ENCODE measurements at places on chromosomes 1 and 21.
A peak's percentile ranks its signal among the peaks of the same experiment; 100 is the strongest.

DNA sequence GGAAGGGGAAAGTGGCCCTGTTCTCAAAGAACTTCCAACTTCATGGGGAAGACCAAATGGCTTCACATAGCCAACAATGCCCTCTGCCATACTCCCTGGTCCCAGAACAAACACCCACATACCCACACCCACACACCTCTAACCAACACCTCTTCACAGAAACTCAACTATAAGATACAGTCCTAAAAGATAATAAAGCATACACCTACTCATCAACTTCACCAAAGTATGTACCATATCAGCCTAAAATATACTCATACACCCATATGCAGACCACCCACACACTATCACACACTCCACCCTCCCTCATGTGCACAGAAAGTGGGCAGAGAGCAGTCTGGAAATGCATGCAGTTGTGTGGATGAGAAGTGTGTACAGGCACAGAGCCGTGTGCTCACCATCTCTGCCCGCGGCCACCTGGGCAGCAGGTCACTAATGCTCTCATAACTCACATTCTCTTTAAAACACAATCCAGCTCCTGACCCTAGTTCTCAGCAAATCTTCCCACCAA is 27.7 kb downstream of the IQGAP3 start:
- DNase-seq: no peak

- peak; percentile 33 for DNase-seq
Observed at GRCh38 chr21:46639489-46640386, 4.3 kb downstream of the PRMT2 start.

GRCh38 chr1:229240532-229240931 is 30.4 kb upstream of the RAB4A start:
- DNase-seq: no peak

GRCh38 chr1:168104535-168104934 is 32.2 kb downstream of the GPR161 start:
- DNase-seq: no peak

GRCh38 chr1:182601416-182601786 is 2.8 kb downstream of the RGS16 start:
- DNase-seq: peak; percentile 85

DNA sequence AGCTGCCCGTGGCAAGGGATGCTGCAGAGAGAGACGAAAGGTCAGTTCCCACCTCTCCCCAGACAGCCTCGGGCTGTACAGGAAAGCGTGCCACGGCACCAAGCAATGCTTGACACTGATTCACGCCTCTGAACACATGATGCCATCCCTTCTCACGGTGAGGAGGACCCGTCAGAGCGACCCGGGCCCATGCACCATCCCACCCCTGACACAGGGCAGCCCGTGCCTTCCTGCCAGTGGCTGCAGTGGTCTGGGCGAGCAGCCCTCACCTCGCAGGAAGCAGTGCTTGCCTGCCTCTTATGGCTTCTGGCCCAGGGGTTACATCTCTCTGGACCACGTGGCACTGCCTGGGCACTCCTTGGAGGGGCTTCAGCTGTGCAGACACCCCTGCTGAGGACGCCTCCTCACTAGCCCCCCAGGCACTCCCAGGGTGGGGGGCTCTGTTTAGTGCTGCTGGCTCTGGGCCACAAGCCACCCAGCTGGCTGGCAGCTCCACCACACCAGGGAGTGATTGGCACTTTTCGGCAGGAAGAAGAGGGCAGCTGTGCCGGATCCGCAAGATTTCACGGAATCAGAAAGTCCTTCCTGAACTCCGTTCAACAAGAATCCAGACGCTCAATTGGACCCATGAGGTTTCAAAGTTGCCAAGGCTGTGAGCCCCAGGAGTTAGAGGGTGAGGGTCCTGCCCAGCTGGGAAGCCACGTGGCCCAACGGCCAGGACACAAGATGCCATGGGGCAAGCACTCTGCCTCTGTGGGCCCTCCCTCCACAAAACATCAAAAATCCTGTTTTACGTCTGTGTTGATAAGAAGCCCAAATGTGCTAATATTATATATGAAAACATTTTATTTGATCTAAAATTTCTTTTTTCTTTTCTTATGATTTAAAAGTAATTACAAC is 34.8 kb upstream of the SLC19A1 start:
- DNase-seq: no peak

DNA sequence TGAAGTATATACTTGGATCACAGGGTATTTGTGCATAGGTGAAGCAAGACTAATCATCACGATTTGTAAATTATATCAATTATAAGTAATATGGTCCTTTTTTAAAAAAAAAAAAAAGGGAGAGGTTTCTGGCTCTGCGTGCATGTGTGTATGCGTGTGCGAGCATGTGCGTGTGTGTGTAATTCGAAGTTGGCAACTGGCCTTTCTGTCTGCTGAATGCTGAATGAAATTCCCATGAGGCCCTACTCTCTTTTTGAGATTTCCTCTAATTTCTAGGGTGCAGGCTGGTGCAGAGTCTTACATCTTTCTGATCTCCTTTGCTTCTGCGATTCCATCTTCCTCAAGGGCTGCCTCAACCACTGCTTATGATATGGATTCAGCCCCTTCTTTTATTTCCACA is 212.2 kb downstream of the URB2 start:
- DNase-seq: no peak

GRCh38 chr21:41054018-41054578 is 113.9 kb upstream of the BACE2 start:
- no peak for DNase-seq

DNA sequence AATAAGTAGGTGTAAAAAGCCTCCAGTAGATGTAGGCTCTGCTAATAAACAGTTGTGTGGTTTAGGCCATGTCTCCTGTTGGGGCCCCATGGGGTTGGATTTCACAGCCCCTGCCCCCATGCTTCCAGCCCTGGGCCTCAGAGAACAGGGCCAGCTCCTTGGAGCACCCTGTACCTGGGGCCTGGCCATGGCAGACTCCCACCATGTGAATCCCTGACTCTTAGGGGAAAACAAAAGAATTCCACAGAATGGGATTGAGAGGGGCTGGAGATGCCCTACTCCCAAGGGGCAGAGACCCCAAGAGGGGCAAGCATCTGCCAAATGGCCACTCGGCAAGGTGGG is 11.5 kb downstream of the LRP8 start:
- no peak for DNase-seq

DNA sequence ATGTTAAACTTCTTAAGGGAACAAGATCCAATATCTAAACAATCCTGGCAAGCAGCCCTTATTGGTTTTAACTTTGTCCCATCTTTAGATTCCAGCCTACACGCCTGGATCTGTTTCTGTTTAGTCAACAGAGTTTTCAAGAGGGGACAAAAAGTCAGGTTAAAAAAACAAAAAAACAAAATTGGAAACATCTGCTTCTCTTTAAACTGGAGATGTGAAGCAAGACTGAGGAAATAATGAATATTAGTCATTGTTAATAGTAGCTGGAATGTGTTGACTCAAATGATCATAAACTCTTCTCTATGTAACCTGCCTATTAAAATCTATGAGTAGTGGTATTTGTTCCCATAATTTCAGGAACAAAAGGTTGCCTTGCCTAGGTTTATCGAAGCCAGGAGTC is 55.0 kb downstream of the NID1 start:
- no peak for DNase-seq

DNA sequence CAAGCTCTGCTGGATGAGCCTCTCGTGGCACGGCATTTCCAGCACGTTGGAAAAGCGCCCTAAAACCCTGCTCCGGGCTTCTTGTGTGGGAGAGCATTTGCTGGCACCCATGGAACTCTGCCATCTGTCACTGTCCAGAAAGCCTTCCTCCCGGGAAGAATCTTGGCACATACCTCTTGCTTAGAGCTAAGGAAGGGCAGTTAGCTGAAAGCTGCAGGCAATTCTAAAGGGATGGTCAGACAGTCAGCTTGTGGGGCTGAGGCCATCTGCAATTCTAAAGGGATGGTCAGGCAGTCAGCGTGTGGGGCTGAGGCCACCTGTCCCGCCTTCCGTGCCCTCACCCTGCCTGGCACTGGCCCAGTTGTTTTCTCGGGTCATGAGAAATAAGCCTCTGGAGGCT is 139.0 kb upstream of the TMEM51 start:
- DNase-seq: peak; percentile 93

- DNase-seq: peak; percentile 42
Observed at GRCh38 chr1:44613941-44614340, 60.3 kb downstream of the TMEM53 start.

GRCh38 chr1:87450615-87451209 is 122.0 kb downstream of the LMO4 start:
- no peak for DNase-seq

DNA sequence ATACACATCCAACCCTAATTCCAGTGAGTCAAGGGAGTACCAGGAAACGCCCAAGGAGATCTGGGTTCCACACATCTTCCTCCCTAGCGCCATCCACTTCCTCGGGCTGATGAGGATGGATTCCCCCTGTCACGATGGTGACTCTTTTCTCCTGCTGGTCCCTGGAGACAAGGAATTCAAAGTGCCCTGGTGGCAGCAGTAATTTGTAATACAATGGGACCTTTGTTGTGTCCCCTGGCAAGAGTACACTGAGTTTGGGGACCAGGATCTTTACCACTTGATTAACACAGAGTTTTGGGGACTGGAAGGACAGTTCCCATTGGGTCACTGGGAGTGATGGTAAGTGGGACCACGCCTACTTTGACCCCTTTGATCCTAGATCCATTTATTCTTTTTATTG is 9.4 kb upstream of the JAK1 start:
- no peak for DNase-seq

DNA sequence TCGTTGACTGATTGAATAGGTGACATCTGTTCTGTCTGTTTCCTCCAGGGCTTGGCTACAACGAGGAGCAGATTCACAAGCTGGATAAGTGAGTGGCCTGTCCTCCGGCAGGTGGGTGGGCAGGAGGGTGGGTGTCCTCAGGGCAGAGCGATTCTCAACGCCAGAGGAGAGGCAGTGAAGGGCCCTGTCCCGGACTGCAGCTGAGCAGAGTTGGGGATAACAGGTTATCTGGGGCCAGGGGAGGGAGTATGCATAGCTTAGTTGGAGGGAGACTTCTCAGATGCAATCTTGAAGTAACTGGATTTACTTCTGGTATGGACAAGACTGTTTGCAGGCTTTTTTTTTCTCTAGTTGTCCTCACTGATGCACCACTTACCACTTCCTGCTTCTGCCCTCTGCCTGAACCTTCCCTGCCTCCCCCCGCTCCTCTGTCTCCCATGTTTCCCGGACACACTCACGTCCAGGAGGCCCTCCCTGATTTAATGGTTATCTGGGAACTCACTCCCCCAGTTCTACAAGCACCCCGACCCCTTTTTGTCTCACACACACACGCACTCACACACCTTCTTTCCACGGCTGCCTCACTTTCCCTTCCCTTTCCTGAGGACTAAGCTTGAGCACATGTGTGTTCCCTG is 16.4 kb upstream of the RASSF5 start:
- DNase-seq: no peak

- no peak for DNase-seq
Observed at GRCh38 chr1:77459881-77460280, 178.1 kb downstream of the AK5 start.

DNA sequence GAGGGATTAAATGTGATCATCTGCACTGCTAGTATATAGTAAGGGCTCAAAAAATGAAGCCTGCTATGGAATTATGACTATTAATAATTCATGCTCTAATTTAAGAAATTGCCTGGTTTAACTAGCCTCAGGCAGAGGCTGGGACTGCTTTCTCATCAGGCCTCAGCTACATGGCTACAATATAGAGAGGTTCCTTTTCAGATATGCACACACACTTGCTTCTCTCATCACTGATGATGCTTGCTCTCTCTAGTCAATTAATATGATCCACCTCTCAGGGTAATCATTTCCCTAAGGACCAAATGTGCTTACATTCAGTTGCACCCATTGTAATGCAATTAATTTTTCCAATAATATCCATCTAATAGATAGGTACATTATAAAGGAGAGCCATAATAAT is 324.9 kb upstream of the ST6GALNAC5 start:
- no peak for DNase-seq

- no peak for DNase-seq
Observed at GRCh38 chr1:19684677-19685076, 20.0 kb downstream of the HTR6 start.

DNA sequence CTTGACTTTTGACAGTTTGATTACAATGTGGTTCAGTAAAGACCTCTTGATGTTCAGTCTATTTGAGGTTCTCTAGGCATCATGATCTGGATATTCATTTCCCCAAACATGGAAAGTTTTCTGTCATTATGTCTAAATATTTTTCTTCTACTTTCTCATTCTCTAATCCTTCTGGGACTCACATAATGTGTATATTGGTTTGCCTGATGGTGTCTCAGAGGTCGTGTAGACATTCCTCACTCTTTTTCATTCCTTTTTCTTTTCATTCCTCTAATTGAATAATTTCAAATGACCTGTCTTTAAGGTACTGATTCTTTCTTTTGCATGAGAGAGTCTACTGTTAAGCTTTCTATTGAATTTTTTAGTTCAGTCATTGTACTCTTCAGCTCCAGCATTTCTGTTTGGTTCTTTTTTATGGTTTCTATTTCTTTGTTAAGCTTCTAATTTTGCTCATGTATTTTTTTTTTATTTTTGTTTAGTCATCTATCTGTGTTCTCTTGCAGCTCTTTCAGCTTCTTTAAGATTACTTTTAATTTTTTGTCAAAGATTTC is 158.4 kb downstream of the GDAP2 start:
- DNase-seq: no peak

GRCh38 chr21:41613533-41613909 is 105.6 kb upstream of the TMPRSS2 start:
- no peak for DNase-seq

DNA sequence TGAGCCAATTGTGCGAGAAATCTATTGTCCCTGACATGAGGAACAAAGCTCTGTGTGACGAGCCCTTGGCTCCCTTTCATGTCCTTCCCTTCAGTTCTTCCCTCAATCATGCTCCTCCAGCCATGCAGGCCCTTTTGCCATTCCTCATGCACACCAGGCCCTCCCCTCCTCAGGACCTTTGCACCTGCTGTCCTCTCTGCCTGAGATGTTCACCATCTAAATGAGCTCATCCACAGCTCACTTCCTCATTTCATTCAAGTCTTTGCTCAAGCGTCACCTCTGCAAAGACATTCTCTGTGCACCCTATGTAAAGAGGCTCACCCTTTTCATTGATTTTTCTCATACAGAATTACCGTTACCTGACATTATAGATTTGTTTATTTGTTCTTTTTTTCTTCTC is 43.7 kb downstream of the C8B start:
- no peak for DNase-seq

DNA sequence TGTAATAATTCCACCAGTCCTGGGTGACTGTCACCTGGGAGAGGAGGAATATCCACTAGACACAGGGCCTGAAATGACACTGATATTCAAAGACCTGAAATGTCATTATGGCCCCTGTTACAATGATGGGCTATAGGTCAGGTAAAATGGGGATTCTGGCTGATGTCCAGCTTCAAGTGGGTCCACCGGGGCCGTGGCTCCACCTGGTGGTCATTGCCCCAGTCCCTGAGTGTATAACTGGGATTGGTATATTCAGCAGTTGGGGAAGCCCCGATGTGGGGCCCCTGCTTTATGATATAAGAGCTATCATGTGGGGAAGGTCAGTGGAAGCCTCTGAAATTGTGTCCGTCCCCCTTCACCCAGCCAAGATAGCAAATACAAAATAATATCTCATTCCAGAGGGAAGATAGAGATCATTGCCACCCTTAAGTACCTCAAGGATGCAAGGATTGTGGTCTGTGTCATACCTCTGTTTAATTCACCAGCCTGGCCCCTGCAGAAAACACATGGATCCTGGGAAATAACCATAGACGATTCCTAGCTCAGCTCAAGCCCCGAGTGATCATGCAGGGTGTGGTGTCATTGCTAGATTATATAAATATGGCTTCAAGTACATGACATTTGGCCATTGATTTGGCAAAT is 19.4 kb downstream of the PLEKHO1 start:
- DNase-seq: no peak

Data from NCI-H446 (cell line).